K562 (cell line): ENCODE measurements at places on chromosomes 2 and 18. TPM values are rescaled to one million over a fixed set of nuclear protein-coding genes. Genes with fewer than 3 reads are reported as not detected.

DNA sequence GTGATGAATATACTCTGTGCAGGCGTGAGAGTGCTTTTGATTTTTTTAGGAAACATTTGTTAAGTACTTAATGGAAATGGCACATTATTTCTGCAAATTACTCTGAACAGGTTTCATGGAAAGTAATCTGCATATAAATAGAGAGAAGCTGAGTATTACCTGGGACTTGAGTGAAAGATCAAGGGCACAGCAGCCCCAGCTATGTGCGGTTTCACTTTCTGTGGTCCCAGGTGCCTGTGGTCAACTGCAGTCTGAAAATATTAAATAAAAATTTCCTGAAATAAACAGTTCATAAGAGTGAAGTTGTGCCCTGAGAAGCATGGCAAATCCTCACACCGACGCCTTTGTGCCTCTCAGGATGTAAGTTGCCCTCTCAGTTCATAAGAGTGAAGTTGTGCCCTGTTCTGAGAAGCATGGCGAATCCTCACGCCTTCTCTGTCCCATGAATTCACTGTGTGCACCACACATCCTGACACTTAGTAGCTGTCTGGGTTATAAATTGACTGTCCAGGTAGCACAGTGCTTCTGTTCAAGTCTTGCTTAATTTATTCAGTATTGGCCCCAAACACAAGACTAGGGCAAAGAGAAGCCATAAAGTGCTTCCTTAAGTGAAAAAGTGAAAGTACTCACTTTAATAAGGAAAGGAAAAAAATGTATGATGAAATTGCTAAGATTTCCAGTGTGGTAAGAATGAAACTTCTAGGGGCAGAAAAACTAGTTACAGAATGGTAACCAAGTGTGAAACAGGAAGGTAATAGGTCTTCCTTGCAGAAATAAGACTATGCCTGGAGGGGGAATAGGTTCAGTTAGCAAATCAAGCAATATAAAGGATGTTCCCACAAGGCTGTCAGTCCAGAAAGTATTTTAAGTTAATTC is 4.3 kb upstream of the SNTG2 start:
- no peak for DNase-seq

- DNase-seq: no peak
These were observed 113.3 kb downstream of the TFCP2L1 start for GRCh38 chr2:121171625-121172119.

- DNase-seq: no peak
These were observed 22.2 kb downstream of the FAM110C start for GRCh38 chr2:24107-24506.

GRCh38 chr2:215870088-215870490 is 143.3 kb downstream of the MREG start:
- DNase-seq: no peak

DNA sequence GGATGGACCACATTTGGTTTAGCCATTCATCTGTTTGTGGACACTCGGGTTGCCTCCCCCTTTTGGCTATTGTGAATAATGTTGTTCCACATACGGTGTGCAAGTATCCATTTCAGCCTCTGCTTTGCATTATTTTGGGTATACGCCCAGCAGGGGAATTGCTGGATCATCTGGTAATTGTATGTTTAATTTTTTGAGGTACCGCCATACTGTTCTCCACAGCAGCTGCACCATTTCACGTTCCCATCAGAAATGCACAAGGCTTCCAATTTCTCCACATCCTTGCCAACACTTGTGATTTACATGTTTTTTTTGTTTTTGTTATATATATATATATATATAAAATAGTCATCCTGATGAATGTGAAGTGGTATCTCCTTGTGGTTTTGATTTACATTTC is 54.6 kb upstream of the TWIST2 start:
- DNase-seq: no peak

GRCh38 chr2:149132901-149133300 is 94.4 kb downstream of the LYPD6B start:
- DNase-seq: no peak

GRCh38 chr2:164651361-164651760 is 30.1 kb upstream of the GRB14 start:
- DNase-seq: no peak

DNA sequence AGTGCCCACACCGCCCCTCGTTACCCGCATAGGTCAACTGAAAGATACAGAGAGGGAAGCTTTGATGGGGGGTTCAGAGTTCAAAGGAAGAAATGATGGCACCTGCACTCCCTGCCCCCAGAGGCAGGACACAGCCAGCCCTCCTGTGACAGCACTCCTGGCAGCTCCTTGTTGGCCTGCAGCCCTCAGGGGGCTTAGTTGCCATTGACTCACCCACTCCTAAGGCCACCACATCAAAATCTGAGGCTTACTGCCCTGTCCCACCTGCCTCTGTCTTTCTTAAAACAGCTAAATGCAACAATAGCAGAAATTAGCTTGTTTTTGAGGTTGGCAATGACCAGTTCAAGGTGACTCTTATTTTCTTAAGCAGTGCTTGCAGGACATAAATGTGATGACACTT is 31.6 kb upstream of the SLC35F6 start:
- DNase-seq: no peak

DNA sequence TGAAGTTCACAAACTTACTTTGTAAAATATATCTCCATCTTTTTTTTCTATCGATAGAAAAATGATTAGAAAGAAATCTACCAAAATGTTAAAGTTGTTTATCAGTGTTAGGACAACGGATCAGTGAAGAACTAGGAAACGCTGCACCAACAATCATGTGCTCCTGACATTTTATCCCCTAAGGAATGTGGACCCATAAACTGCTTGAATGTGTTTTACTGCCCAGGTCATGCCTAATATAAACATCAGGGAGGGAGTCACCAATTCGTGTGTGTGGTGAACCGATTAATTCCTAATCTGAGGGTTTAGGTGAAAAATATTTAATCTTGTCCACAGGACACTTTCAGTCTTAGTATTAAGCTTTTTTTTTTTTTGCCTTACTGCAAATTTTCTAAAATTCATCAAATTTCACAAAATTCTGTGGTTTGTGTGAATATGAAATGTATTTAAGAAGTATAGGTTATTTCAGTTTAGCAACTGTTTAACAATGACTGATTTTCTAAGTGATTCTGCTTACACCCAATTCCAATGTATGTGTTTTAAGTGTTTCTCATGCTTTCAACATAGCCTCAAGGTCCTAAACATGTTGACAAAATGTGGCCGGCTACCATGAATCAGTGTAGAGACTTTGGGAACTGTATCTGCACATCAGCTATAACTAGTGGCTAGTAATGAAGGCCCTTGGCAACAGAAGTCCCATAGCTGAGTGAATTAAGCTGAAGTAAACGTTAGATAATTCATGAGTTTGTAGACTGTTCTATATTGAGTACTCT is 11.1 kb upstream of the KIDINS220 start:
- DNase-seq: no peak

DNA sequence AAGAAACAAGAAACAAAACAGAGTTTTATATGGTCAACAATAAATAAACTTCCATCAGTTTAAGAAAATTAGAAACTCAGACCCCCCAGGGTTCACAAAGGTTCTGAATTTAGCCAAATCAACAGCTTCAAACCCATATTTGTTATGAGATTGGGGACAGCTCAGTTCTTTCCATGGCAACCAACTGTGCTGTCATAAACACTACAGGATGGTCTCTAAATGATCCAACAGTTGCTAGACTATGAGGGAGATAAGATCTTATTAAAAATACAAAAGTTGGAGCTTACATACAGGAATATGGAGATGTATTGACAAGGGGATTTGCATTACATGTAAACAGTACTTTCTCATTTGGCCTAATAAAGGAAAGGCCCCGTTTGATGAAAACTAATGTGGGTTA is 154.6 kb upstream of the CTAGE1 start:
- no peak for DNase-seq

DNA sequence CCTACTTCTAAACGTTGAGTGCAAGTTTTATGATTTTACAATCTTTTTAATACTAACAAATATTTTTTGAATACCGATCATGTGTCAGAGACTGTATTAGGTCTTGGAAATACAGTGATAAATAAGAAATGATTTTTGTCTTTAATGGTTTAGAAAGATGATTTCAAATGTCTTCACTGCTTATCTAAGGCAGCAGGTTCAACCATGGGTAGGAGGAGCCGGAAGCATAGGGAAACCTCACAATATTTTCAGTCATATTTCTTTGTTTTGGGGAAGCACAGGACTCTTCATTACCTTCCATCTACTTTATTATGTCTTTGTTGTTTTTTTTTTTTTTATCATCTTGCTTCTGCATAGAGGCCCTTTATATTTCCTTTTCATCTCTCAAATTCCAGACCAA is 165.2 kb upstream of the EPC2 start:
- DNase-seq: no peak

- no peak for DNase-seq
These were observed 201.8 kb upstream of the FN1 start for GRCh38 chr2:215637651-215638050.

- no peak for DNase-seq
These were observed 1089.9 kb upstream of the SLC39A10 start for GRCh38 chr2:194566907-194567660.

DNA sequence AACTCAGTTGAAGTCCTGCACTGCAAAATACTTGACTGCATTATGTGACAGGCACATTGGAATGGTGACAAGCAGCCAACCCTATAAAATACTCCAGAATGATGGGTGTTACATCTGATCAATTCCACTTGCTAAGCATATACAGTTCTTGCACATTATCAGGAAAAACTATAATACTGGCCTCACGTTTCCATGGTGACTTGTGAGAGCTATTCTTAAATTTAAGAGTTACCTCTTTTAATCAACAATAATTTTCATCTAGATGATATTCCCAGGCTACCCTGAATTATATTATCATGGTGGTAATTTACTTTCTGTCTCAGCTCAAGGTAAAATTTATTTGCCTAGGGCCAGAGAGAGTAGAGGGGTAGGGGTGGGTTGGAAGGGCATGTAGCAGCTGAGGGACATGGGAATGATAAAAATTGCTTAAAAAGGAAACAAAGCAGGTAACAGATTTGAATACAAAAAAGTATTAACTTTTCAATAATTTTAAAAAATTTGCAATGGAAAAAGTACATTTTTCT is 132.3 kb upstream of the PGAP1 start:
- no peak for DNase-seq

DNA sequence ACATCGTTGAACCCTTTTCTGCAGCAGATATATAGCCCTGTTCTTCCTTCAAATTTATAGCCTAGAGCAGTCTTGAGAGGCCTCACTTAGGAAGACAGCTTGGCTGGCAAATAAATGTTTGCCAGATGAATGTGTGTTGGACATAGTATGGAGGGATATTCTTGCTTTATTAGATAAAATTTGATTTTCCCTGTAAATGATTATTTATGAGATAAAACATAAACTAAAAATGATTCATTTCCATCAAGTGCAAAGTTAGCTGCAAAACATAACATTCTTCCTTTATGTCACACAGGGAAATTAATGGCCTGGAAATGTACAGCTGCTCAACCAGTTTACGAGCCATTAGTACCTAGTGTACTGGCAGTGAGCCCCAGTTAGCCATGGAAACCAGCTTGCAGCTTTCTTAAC is 82.5 kb downstream of the LIMS1 start:
- no peak for DNase-seq

GRCh38 chr2:155250800-155251199 is 552.3 kb downstream of the KCNJ3 start:
- no peak for DNase-seq

GRCh38 chr2:67237288-67237687 is 159.8 kb upstream of the ETAA1 start:
- DNase-seq: no peak

DNA sequence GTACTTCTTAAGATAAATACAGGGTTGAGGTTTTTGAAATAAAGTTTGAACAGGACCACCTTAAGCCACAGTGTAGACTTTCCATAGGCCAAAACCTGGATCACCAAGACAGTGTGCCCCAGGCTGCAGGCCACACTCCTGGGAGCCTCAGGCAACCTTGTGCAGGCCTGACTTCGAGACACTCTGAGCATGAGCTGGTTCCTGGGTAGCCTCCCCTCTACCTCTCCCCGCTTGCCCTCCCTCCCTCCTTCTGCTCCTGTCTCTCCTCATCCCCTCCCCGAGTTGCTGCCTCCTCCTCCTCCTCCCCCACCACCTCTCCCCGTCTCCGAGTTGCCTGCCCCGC is 10.6 kb upstream of the PROC start:
- DNase-seq: no peak

- peak; percentile 58 for DNase-seq
These were observed 19.7 kb downstream of the CLUL1 start for GRCh38 chr18:616380-616995.

- no peak for DNase-seq
These were observed 117.0 kb upstream of the RIOK3 start for GRCh38 chr18:23336101-23336500.

DNA sequence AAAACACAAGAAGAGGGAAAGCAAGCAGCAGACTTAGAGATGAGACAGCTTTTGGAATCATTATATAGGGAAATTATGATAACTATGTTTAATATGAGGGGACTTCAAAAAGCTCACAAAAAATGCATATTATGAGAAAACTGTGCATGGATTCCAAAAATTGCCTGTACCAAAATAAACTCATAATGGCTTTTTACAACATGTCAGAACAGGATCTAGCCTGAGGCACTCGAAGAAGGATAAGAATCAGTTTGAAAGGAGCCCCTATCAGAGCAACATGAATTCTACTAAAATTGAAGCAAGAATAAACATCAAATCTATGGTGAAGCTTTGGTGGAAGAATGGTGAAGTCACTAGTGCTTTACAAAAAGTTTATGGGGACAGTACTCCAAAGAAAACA is 187.4 kb downstream of the RDH14 start:
- DNase-seq: no peak

- no peak for DNase-seq
These were observed 71.2 kb upstream of the COL3A1 start for GRCh38 chr2:188902901-188903491.

DNA sequence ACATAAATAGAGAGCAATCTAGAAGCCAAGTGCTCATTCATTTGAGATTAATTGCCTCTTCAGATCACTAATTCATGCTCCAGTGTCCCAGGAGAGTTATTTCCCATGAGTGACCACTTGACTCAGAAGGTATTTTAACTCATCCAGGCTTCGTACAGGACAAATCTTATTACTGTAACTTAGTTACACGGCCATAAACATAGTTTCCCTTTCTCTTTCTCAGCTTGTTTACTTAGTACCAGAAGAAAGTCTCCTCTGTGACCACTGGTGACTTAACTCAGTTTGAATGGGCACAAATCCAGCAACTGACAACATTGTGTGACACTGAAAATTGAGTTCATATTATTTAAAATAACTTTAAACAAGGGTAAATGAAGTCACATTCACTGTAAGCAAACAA is 25.3 kb downstream of the MMADHC start:
- DNase-seq: no peak

GRCh38 chr2:19282305-19282704 is 76.1 kb downstream of the OSR1 start:
- no peak for DNase-seq

GRCh38 chr2:20668871-20669475 is 2.0 kb downstream of the GDF7 start:
- DNase-seq: no peak

LRATD1 gene
- 6.5 and 7.3 TPM in 2 replicates for total RNA-seq

CNTNAP5 gene
- not detected in 2 replicates for total RNA-seq

SRD5A2 gene
- not detected in 2 replicates for total RNA-seq

SYT4 gene
- not detected in 2 replicates for total RNA-seq

DLX1 gene
- 16.1 and 19.0 TPM in 2 replicates for total RNA-seq

TRAF3IP1 gene
- 5.5 and 7.4 TPM in 2 replicates for total RNA-seq

BCL2 gene
- total RNA-seq: 1.1 and 1.2 TPM in 2 replicates

HOXD3 gene
- not detected in 2 replicates for total RNA-seq

TSHZ1 gene
- 6.3 and 7.2 TPM in 2 replicates for total RNA-seq

SMYD5 gene
- 43.4 and 44.4 TPM in 2 replicates for total RNA-seq

MEIS1 gene
- 8.7 and 9.0 TPM in 2 replicates for total RNA-seq

SPP2 gene
- total RNA-seq: not detected in 2 replicates

TXNDC2 gene
- 2.0 and 3.8 TPM in 2 replicates for total RNA-seq

PJVK gene
- total RNA-seq: 0.78 and 0.87 TPM in 2 replicates
